ENCODE measurements at places on chromosomes 11 and 22.
A peak's percentile ranks its signal among the peaks of the same experiment; 100 is the strongest.

DNA sequence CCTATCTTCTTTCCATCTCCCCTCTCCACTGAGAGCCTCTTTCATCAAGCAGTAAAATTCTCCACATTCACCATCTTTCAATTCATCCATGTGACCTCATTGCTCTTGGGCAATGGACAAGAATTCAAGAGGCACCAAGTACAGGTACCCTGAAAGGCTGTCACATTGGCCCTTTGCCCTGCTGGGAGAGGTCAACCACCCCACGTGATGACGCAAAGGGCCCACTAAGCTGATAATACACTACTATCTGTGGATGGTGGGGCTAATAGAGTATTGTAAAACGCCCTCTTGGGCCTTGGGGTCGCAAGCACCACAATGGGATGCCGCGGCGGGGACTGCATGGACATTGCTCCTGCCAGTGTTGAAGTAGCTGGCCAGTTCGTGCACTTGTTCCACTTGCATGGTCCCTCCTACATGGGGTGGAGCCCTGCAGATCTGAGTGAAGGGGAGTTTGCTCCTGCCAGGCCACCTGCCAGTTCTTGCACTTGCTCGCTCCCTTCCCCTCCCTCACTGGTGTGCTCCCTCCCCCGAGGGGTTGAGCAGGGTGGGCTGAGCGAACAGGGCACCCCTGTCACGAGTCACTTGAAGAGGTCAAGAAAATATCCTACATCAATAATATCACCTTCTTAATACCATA is 1578.8 kb upstream of the RAG2 start:
- DNase-seq: no peak

DNA sequence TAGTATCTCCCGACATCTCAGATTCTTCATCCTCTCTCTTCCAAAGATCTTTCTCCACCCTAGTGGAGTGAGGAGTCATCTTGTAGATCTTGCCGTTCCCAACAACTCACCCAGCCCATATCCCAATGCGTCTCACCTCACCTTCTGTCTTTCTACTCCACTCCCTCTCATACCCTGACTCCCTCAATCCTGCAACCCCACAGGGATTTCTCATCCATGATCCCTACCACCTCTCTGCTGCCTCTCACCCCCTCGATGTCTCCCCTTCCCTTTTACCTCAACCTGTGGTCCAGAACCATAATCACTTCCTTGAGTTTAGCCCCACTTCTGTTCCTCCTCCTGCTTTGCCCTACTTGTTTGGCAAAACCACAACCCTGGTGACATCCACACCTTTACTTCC is 41.7 kb downstream of the OTOG start:
- no peak for DNase-seq

GRCh38 chr11:115051938-115052590 is 373.7 kb downstream of the NXPE2 start:
- no peak for DNase-seq

- DNase-seq: no peak
Measured at GRCh38 chr22:33361581-33361980, 303.4 kb upstream of the SYN3 start.

DNA sequence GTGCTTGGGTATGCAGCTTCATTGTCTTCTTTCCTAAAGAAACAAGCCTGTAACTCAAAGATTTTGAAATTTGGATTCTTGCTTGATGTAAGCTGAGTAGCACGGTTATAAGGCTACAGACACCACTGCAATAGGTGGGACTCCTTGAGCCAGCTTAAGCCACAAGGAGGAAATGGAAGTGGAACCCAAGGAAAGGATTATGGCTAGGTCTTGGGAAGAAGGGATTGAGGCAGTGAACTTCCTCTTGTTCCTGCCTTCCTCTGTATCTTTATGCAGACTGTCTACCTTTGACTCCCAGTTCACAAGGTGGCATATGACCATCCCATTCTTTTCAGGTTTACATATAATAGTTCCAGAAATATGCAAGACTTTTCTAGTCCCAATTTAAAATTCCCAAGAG is 72.3 kb downstream of the BDNF start:
- no peak for DNase-seq

GRCh38 chr22:38655519-38656255 is 505 bp downstream of the FAM227A start:
- DNase-seq: no peak

- no peak for DNase-seq
Measured at GRCh38 chr11:114279792-114280546, 16.2 kb upstream of the NNMT start.

GRCh38 chr11:65278356-65278755 is 16.6 kb downstream of the POLA2 start:
- DNase-seq: no peak

DNA sequence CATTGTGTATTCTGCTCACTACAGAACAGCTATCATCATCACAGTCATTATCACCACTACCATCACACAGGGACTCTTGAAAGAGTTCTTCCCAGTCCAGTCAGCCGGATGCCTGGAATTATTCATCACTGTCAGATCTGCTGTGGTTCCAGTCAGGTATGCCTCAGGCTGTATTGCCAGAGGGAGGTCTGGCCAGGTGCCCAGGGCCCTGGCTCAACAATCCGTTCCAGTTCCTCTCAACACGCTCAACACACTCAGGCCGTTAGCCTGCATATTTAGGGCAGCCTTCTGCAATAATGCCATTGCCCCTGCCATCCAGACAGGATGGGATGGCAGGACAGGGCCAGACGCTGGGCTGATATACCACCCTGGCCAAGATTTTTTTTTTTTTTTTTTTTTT is 28.6 kb upstream of the RASL10A start:
- peak; percentile 79 for DNase-seq

DNA sequence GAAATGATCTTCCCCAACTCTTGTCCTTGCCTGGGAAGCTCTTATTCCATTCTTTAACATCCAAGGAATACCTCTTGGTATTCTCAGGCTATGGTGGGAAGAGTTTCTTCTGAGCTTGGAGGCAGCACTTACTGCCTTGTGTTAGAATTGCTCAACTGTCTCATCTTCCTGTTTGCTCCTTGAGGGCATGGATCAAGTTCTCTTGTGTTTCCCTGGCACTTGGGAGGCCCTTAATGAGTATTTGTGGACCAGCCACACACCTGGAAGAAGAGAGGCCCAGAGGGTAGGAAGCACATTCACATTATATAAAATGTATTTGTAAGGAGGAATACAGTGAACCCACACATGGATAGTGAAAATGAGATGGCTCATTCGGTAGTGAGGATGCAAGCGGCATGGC is 3.4 kb upstream of the SORL1-AS1 start:
- no peak for DNase-seq

DNA sequence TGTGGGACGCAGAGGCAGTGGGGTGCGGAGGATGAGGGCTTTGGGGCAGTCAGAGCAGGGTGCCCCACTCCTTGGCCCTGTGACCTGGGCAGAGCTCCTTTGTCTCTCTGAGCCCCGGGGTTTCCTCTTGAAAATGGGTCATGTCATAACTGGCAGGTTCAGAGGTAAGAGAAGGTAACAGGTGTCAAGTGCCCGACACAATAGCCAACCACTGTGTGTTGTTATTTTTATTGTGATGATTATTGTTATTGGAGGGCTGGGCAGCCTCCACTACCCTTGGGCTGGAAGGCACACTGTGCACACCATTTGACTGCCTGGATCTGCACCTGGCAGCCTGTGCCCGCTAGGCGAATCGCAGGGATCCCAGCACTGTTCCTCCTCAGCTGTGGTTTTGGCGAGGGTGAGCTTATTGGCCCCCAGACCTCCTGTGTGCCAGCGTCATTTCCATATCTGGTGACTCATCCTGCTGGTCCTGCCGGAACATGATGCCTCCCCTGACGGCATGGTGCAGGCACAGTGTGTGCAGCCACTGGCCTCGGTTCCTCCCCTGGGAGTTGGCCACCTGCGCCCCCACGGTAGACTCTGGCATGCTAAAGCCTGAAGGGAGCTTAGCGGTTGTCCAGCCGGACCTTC is 15.4 kb upstream of the SOX10 start:
- DNase-seq: no peak

- DNase-seq: no peak
Measured at GRCh38 chr11:45042560-45042959, 91.9 kb upstream of the TP53I11 start.

GRCh38 chr22:42645938-42646568 is 3.1 kb downstream of the CYB5R3 start:
- DNase-seq: no peak

DNA sequence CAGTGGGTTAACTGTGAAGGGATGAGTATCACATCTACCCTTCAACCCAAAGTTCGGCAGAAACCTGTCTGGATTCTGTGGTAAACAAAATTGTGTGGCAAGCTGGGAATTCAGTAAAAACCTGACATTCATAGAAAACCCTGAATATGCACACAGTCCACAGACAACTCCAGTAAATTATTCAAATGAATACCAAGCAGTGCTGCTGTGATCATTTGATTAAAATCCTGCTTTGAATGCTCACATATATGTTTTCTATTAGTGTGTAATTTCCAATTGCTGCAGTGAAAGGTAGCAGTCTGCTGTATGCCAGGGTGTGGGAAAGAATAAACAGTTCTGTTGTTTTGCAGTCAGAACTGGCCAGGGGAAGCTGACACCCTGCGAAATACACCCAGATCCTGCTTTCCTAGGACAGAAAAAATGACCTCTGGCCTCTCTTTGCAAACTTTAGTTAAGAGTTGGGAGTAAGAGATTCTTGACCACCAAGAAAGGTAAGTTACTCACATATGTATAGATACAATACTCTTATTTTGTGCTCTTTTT is 217.8 kb downstream of the FAM76B start:
- DNase-seq: no peak

DNA sequence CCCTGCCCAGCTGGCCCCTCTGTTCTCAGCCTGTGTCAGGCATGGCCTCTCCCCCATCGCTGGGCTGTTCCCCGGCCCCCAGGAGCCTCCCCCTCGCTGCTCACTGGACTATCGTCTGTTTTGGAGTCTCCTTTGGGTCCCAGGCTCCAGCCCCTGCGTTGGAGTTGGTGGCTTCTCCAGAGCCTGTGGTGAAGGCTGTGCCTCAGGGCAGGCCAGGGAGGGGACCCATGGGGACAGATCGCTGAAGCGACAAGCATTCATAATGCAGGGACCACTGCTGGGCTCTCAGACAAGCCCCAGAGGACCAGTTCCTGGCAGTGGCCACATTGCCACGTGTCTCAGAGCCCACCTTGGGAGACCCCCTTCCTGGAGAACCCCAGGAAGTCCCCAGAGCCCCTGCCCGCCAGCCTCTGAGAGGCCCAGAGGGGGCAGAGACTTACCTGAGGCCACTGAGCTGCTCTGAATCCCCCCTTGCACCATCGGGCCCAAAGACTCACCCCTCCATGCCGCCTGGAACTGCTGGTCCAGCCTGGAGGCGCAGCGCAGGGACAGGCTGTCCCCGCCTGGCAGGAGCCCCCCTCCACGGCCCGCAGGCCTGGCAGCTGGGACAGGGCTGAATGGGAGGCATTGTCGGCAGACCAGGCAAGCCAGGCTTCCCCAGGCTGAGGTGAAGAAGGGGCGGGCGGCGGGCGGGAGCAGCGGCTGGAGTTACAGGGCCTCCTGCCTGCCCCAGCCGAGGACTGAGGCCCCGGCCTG is at the start of gene CHADL:
CHADL (minus strand) TSS at position 555 of the 756 bp plus-strand sequence; CDS start at position 505, 50 bp downstream.
- DNase-seq: no peak

DNA sequence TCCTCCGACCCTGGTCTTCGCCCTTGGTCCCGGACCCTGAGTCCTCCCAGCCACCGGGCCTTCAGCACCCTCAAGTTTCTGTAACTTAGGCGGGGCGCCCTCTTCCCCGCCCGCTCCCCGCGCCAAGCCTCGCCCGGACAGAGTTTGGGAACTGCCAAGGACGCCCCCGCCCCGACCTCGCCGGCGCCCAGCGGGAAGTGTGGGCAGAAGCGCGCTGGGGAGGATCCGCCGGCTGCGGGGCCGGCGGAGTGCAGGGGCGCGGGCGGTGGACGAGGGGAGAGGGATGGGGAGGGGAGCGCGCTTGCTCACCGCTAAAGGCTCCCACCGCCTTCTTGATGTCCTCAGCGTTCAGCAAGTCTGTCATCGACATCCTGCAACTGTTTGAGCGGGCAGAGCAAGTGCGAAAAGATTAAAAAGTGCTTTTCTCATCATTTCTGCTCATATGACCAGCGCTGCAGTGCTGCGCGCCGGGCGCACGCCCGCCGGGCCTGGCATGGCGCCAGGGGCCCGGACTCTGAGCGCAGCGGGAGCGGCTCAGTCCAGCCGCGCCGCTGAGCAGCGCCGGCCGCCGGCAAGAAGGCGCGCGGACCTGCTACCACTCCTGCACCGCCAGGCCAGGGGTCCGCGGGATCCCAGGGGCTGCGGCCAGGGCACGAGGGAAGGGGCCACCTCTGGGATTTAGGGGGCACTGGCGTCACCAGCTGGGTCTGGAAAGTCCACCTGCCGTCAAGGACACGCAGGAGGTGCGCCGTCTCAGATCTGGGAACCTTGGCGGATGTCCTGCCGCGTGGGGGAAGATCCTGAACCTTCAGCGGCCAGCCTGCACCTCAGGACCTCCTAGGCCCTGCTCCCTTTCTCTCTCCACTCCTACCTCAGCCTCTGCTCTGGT is at the start of gene PVALB:
PVALB (minus strand) TSS at position 400 of the 889 bp plus-strand sequence; CDS start at position 370, 30 bp downstream.
- DNase-seq: peak; percentile 53

- DNase-seq: no peak
Measured at GRCh38 chr22:49946612-49947295, 13.8 kb upstream of the PIM3 start.

DNA sequence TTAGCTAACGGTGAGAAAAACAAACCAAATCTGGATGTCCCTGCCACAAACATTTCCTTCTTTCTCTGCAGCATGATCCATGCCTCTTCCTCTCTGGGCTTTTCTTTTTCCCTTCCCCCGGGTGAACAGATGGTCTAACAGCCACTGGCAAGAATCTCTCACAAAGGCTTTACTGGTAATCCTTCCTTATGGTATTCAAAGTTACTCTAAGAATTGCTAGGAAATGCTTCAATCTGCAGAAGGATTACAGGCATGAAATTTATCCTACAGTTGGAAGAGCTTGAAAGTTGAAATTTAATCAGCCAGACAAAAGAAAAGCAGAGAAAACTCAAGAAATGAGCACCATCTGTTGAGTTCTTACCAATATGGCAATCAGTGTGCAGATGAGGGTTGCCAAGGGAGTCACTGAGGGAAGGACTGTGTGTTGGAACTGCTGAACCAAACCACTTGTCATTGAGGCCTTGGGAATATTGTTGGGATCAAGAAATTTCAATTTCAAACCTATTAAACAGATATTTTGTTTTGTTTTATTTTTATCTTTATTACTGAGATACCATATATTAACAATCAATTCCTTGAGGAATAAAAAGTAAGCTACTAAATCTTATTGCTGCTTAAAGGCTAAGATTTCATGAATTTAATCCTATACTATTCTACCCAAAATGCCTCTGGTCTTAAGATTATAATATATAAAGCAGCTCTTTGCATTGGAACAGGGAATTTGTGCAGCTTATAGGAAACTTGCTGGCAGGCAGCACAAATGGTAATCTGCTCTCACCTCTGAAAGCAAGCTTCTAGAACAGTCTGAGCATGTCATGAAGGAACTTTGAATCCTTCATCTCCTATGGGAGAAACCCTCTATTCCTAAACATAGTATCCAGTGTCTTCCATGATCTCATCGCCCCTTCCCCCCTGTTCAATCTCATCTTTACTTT is 29.7 kb upstream of the NDUFC2 start:
- DNase-seq: no peak

- DNase-seq: no peak
Measured at GRCh38 chr11:10551290-10551592, 10.3 kb upstream of the RNF141 start.

GRCh38 chr11:12359761-12360160 is 17.6 kb upstream of the PARVA start:
- DNase-seq: no peak

- no peak for DNase-seq
Measured at GRCh38 chr22:25900880-25901279, 158.9 kb downstream of the MYO18B start.

GRCh38 chr22:30867746-30868662 is 100.6 kb downstream of the MORC2 start:
- DNase-seq: peak; percentile 3

Measured in 8988T (cell line).